ENCODE measurements at places on chromosomes 11 and 22.

DNA sequence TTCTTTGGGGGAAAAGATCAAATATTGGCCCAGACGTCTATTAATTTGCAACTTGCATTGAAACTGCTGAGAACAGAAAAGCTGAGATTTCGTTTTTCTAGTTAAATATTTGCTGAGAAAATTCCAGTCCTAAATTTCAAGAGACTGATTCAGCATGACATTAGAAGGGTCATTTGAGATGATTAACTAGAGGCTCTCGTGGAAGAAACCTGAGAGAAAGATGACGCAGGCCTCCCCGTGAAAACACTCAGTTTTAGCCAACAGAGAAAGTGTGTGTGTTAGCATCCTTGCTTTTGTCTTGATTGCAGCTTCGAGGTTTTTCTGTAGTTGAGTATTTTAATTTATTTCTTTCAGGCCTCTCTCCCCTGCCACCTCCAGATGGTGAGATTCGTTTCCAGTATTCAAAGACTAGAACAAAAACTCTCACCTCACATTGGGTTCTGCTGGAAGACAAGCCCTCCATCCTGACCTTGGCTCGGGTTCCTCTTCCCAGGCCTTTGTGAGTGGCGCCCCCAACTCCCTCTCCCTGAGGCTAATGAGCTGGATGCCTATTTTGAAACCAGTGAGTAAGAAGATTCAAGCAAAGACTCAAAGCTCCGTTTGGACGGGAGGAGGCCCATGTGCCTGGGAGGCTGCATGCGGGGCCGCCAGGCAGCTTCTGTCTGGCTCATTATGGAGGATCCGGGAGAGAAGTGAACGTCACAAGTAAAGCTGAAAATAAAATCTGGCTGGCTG lies 52.4 kb downstream of the CELSR1 start:
- no peak for DNase-seq

DNA sequence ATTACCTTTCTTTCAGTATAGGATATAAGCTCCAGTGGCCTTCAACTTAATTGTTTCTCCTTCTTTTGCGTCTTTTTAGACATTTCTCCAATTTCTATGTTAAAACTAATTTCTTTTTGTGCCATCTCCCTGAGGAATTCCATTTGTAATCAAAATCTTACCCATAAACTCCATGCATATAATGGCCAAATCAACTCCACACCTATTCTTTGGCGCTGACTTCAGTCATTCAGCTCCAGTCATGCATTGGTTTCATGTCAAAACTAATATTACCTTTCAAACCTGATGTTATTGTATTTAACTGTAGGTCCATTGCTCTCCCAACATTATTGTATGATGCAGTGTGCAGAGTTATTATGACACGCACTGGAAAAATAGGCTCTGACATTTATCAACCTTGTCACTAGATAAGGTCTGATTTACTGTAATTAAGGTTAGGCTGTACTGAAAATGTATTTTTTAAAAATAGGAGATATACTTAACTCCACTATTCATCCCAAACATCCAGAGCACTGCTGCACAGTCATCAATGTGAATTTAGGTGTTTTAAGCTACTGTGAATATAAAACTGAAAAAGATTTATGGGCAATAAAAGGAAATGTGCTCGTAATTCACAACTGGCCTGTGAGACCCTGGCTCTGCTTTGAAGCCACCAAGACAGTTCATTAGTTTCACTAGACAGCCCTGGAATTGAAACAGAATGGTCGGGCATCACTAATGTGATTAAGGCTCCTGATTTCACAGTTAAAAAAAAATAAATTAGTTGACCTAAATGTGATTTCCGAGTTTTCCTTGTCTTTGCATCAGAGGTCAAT lies 180.6 kb upstream of the GRIA4 start:
- DNase-seq, result no peak

DNA sequence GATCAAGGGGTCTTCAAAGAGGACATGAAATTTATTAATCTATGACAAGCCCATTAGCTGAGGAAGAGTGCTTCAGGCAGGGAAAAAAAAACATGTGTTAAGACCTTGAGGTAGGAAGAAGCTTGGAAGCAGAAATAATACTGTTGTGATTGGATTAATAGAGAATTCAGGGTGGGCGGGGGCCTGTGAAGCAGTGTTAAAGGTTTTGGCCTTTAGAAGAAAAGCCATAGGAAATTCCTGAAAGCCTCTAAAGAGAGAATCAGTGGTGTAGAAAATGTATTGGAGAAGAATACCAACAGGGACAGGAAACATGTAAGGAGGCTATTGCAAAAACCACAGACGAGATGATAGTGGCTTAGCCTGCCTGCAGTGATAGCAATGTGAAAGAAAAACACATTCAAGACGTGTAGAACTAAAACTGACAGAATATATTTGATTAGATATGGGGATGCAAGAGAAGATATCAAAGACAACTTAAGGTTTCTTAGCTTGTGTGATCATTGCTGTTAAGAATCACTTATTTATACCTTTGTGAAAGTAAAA lies 404.4 kb upstream of the ANO3 start:
- no peak for DNase-seq

DNA sequence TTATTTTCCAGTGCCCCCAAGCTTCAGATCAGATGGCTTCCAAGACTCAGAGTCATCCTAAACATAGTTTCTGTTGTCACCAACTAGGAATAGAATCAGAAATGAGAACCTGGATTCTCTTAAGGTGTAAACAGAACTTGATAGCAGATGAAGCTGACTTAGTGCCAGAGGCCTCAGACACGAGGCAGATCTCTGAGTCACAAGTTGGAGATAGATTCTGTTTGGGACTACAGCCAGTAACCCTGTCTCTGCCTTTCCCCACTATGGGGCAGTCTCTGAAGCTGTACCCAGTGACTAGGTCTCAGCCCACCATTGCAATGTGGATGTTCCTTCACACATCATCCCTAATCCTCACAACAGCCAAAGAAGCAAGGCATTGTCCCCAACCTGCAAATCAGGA lies 25.4 kb downstream of the NEU3 start:
- peak; percentile 85 for DNase-seq

GRCh38 chr11:85805387-85805786 lies 5.6 kb downstream of the SYTL2 start:
- peak; percentile 19 for DNase-seq

GRCh38 chr11:11789735-11790369 lies 51.9 kb upstream of the USP47 start:
- peak; percentile 42 for DNase-seq

- DNase-seq, result no peak
Observed at GRCh38 chr11:79834015-79834414, 393.2 kb upstream of the TENM4 start.

DNA sequence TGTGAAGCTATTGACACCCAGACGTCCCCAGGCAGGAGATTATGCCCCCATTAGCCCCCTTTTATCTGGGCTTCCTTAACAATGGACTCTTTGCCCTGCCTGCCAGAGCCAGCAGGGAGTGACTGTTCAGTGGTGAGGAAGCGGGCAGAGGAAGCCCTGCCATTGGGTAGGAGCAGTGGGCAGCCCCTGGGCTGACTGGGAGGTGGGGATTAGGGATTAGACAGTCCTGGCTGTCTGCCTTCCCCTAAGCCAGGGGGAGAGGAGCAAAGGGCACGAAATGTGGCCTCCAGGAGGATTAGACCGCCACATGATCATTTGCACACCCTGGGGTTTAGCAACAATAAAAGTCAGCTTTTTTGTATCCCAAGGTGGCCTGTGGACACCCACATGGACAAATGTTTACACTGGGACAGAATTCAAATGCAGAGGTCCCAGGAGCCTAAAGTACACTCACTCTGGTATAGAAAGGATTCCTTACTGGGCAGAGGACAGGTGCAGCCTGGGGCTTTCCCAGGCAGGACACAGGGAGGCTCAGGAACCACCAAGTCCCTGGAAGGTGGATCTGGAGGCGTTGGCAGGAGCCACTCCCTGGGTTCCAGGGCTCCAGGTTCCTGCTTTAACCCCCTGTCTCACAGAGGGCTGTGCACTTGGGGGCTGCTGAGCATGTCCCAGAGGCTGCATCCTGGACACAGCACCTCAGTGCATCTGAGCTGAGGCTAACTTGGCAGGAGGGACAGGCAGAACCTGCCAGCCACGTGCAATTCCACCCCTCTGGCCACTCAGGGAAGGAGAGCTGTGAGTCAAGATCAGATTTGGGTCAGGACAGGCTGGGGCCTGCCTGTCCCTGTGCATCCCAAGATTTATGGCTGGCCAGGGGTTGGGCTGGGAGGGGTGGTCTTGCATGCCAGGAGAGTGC lies 2.1 kb downstream of the PNPLA3 start:
- DNase-seq, result no peak

- DNase-seq, result peak; percentile 69
Observed at GRCh38 chr11:75338516-75339208, 12.8 kb downstream of the ARRB1 start.

DNA sequence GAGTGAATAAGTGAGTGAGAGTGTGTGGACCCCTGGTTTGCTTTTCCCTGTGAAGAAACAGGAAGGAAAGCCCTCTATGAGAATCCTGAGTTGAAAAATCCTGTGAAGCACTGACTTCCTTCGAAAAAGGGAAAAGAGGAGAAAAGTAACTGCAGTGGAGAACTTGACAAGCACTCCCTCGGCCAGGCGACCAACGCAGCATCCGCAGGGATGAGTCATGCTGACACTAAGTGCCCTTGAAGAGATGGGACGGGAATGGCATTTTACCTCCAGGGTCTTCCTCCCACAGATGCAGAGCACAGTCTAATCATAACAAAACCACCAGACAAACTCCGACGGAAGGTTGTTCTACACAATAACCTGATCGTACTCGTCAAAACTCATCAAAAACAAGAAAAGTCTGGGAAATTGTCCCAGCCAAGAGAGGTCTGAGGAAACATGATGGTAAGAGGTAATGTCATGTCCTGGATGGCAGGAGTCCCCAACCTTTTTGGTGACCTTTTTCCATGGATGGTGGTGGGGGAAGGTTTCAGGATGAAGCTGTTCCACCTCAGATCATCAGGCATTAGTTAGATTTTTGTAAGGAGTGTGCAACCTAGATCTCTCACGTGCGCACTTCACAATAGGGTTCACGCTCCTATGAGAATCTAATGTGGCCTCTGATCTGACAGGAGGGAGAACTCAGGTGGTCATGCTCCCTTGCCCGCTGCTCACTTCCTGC lies 132.2 kb upstream of the B3GAT1 start:
- DNase-seq, result no peak

DNA sequence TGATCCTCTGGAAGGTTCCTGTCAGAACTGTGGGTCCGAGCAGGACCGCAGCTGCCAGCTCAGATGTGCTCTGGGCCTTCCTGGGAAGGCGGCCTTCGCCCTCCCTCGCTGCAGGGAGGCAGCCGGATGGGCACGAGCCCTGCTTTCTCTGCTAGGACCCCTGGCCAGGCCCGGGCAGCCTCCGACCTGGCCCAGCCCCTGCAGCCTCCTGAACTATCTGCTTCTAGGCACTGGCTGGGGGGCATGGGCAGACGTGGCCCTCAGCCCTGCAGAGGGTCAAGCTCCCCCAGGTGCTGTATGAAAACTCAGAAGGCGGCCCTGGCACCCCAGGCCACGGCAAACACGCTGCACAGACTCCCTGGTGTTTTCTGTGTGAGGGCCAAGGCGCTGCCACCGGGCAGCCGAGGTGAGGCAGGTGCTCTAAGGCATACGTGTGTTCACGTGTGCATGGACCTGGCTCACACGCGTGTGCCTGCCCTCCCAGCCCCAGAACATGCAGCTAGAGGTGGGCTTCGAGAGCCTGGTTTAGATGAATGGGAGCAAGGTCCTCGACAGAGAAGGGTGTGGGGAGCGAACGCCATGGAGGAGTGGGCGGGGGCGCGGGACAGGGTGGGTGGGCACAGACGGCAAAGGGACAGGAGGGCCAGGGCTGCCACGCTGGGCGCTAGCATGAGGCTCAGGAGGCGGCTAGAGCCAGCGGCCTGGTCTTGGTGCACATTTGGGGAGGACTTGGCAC lies 4.3 kb downstream of the LRFN4 start:
- no peak for DNase-seq

GRCh38 chr11:63099555-63099954 lies 44.5 kb downstream of the SLC22A24 start:
- no peak for DNase-seq

DNA sequence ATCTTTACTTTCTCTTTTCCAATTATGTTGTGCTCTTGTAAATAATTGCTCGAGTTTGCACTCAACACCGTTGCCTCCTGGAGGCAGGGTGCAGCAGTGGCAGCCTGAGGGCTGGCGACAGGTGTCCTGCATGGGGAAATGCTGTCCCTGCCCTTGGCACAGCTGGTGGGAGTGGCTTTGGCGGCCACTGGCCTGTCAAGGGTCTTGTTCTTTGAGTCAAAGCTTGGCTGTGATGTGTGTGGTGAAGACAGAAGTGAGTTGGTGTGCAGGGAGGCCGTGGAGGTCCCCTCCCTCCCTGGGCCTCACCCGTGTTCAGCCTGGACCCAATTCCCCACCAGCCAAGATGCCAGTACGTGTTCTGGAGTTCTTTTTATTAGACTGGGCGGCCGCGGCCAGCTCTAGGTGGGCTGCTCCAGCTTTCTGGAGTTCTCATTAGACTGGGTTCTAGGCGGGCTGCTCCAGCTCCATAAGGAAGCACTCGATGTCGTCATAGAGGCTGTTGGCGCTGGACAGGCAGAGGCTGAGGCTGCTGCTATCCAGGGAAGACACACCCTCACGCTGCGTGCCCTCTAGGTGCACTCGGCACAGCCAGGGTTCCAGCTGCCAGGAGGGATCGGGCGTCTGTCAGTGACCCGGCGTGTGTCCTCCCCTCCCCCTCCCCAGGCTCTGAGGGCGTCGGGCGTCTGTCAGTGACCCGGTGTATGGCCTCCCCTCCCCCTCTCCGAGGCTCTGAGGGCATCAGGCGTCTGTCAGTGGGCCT lies 3.4 kb downstream of the IRF7 start:
- no peak for DNase-seq

DNA sequence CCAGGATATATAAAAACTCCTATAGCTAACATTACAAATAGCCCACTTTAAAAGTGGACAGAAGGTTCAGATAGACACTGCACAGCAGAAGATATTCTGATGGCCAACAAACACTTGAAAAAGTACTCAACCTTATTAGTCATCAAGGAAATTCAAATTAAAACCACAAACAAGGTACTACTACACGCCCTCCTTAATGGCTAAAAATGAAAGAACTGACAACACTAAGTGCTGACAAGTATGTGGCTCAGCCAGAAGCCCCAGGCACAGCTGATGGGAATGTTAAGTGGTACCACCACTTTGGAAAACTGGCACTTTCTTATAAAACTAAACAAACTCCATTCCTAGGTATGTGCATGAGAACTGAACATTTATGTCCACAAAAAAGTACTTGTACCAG lies 320.1 kb downstream of the TBC1D22A start:
- no peak for DNase-seq

DNA sequence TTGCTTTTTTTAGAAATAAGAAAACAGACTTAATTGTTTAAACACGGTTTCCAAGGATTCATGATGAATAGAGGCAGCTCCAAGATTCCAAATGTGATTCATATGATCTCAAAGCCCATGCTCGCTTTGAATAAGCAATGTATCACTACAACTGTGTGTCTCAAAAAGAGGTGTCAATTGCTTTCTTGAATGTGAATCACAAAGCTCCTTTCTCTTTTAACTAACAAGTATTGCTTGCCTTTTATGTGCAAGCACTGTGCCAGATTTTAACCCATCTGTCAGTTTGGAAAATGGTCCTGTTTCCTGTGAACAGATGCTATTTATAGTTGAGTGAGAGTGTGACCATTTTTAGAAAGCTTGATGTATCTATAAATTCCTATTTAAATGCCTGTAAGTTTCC lies 6.5 kb downstream of the OOSP1 start:
- no peak for DNase-seq

Data from fibroblast of skin of right biceps (primary cell).